ENCODE measurements at places on chromosomes 3 and 15. TPM values are rescaled to one million over a fixed set of nuclear protein-coding genes. Genes with fewer than 3 reads are reported as not detected.

The PDZRN3 gene
- total RNA-seq = 22.4 TPM

- no peak overlapping the region for H3K4me3 ChIP-seq
- H3K4me1 ChIP-seq = no peaks in the 10 kb centered on the region
- DNase-seq = no peak
- H3K36me3 ChIP-seq = no peaks in the 10 kb centered on the region
- H3K27me3 ChIP-seq = no peaks in the 10 kb centered on the region
- H3K27ac ChIP-seq = no peak overlapping the region
These were observed 95.6 kb upstream of the THRB start for GRCh38 chr3:24589931-24590880.

- no peaks in the 10 kb centered on the region for H3K36me3 ChIP-seq
- DNase-seq = no peak
These were observed 39.0 kb downstream of the CYFIP1 start for GRCh38 chr15:22941179-22941578.

- DNase-seq = no peak
- H3K27me3 ChIP-seq = no peaks in the 10 kb centered on the region
- no peak overlapping the region for H3K27ac ChIP-seq
- H3K4me3 ChIP-seq = no peak overlapping the region
These were observed 705.8 kb downstream of the NR2F2 start for GRCh38 chr15:97036301-97036700.

DNA sequence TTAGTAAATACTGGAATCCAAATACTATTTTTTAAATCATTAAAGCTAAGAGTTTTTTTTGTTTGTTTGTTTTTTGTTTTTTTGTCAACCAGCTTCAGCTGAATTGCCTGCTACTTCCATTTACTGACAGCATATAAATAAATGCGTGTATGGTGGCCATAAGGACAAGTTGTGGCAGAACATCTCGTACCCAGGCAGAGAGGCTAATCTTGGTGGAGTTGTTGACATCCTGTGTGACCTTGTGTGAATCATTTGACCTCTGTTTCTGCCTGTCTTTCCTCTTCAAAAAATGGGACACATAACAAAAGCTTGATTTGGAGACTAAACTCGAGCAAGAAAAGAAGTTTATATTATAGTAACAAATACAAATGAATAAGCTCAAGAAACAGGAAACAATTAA is 734.2 kb downstream of the MCTP2 start:
- H3K27me3 ChIP-seq = no peaks in the 10 kb centered on the region
- H3K4me1 ChIP-seq = no peaks in the 10 kb centered on the region
- no peak overlapping the region for H3K27ac ChIP-seq

The HACL1 gene
- total RNA-seq = 52.7 TPM

DNA sequence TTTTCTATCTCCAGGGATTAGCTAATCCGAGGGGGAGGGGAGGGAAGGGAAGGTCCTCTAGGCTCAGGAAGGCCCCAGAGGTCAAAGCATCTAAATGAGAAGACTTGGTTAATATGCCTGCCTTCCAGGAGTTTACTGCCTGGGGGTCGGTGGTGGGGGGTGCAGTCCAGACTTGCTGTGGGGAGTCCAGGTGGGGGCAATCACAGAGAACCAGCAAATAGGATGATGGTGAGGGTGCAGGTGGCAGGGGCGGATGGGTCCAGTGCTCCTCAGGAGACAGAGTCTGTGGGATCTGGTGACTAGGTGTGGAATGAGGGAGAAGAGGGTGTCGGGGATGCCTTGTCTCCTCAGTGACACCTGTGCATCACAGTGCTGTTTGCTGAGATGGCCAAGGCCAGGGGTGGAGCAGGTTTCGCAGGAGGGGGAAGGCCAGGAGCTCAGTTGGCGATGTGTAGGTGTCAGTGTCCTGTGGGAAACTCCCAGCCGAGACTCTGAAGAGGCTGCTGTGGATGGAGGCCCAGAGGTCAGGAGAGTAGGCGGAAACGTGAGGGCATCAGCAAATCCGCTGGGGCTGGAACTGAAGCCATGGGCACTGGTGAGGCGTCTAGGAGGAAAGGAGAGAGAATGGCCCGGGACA is 8.1 kb downstream of the CFAP100 start:
- no peaks in the 10 kb centered on the region for H3K36me3 ChIP-seq
- DNase-seq = no peak
- H3K27ac ChIP-seq = no peak overlapping the region
- H3K27me3 ChIP-seq = no peaks in the 10 kb centered on the region
- no peak overlapping the region for H3K4me3 ChIP-seq

The LDHAL6B gene
- total RNA-seq = not detected

- no peak overlapping the region for H3K4me3 ChIP-seq
- H3K27ac ChIP-seq = no peak overlapping the region
- H3K36me3 ChIP-seq = no peaks in the 10 kb centered on the region
- no peak for DNase-seq
- peaks cover 2% of the 10 kb centered on the region for H3K27me3 ChIP-seq
- H3K4me1 ChIP-seq = no peaks in the 10 kb centered on the region
These were observed 109.2 kb upstream of the STT3B start for GRCh38 chr3:31423482-31423881.

DNA sequence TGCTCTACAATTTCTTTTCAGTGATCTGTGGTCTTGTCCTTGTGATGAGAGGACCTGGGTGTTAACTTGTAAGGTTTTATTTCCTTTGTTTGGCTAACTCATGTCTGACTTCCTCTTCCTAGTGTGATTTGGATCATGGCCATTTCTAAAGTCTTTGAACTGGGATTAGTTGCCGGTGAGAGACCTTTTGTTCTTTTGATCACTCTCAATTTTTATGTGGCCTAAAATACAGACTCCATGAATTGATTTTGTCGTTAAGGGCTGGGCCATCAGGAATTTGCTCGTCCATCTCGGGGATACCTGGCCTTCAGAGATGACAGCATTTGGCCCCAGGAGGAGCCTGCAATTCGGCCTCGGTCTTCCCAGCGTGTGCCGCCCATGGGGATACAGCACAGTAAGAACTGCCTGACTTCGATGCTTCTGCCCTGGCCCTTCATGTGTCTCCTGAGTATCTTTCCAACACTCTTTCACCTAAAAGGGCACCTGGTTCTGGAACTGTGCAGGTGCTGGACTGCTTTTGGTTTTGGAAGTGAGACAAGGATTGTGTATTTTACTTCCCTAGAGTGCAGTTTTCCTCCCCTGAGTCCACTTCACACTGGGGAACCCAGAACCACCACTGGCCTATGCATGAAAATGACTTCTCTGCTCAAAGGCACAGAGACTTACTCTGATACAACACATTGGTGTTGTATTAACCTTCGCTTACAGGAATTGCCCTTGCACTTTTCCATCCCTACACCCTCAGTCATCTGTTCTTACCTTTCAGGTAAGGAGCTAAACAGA is 13.1 kb upstream of the LRRC2 start:
- DNase-seq = no peak
- H3K4me3 ChIP-seq = no peak overlapping the region
- no peaks in the 10 kb centered on the region for H3K27me3 ChIP-seq

- DNase-seq = no peak
- no peaks in the 10 kb centered on the region for H3K27me3 ChIP-seq
- H3K36me3 ChIP-seq = no peaks in the 10 kb centered on the region
- H3K4me3 ChIP-seq = no peak overlapping the region
- peaks cover 7% of the 10 kb centered on the region for H3K4me1 ChIP-seq
These were observed 449.8 kb upstream of the TPRG1 start for GRCh38 chr3:188721990-188722389.

DNA sequence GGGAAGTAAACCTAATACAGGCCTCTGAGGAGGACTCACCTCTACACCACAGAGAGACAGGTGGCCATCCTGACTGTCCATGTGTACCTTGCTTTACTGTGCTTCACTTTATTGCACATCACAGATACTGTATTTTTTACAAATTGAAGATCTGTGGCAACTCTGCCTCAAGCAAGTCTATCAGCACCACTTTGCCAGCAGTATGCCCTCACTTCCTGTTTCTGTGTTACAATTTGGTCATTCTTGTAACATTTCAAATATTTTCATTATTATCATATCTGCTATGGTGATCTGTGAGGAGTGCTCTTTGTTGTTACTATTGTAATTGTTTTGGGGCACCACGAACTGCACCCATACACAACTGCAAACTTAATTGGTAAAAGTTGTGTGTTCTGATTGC is 78.0 kb downstream of the BBX start:
- H3K27ac ChIP-seq = no peak overlapping the region
- H3K4me1 ChIP-seq = peaks cover 47% of the 10 kb centered on the region
- no peak for DNase-seq
- H3K36me3 ChIP-seq = 0 out of 2 replicates have a peak, but pooled peaks cover 6% of the 10 kb centered on the region
- no peaks in the 10 kb centered on the region for H3K27me3 ChIP-seq

The MAP2K5 gene
- total RNA-seq = 32.1 TPM

The CLDN11 gene
- total RNA-seq = not detected

- no peaks in the 10 kb centered on the region for H3K4me1 ChIP-seq
- H3K36me3 ChIP-seq = no peaks in the 10 kb centered on the region
- H3K27me3 ChIP-seq = no peaks in the 10 kb centered on the region
- H3K27ac ChIP-seq = no peak overlapping the region
- DNase-seq = no peak
These were observed 88.4 kb upstream of the ATP11B start for GRCh38 chr3:182704926-182705325.

GRCh38 chr15:39275066-39275465 is 305.8 kb upstream of the THBS1 start:
- H3K4me1 ChIP-seq = no peaks in the 10 kb centered on the region
- no peak overlapping the region for H3K4me3 ChIP-seq
- H3K36me3 ChIP-seq = no peaks in the 10 kb centered on the region
- no peak for DNase-seq
- H3K27me3 ChIP-seq = no peaks in the 10 kb centered on the region
- no peak overlapping the region for H3K27ac ChIP-seq

The FBXL22 gene
- not detected for total RNA-seq

- H3K4me3 ChIP-seq = no peak overlapping the region
- no peak overlapping the region for H3K27ac ChIP-seq
- H3K4me1 ChIP-seq = peaks cover 30% of the 10 kb centered on the region
These were observed 22.4 kb upstream of the ARHGEF3 start for GRCh38 chr3:56823984-56824703.

DNA sequence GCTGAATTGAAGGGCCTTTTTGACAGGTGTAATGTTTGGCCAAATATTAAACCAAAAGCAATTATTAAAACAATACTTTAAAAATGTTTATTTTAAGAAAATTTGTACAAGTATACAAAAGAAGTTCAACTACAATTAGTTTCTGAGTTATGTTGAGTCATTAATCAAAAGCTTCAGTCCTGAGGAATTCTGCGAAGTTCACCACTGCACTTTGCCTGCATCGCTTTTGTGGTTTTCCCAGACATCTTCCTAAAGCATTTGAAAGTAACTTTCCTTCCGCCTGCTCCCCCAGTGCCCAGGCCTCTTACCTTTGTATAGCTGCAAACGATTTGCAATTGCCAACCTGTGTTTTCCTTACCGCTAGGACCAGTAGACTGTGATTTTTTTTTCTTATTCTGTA is 69.5 kb downstream of the KCNAB1 start:
- no peak overlapping the region for H3K27ac ChIP-seq
- H3K4me1 ChIP-seq = no peaks in the 10 kb centered on the region
- no peaks in the 10 kb centered on the region for H3K36me3 ChIP-seq
- H3K4me3 ChIP-seq = no peak overlapping the region
- DNase-seq = no peak

GRCh38 chr3:50100956-50101845 is 12.5 kb downstream of the RBM5 start:
- DNase-seq = no peak
- peaks cover 66% of the 10 kb centered on the region for H3K36me3 ChIP-seq
- no peak overlapping the region for H3K4me3 ChIP-seq
- no peak overlapping the region for H3K27ac ChIP-seq

The LMAN1L gene
- 4.3 TPM for total RNA-seq

The SLC2A2 gene
- not detected for total RNA-seq

DNA sequence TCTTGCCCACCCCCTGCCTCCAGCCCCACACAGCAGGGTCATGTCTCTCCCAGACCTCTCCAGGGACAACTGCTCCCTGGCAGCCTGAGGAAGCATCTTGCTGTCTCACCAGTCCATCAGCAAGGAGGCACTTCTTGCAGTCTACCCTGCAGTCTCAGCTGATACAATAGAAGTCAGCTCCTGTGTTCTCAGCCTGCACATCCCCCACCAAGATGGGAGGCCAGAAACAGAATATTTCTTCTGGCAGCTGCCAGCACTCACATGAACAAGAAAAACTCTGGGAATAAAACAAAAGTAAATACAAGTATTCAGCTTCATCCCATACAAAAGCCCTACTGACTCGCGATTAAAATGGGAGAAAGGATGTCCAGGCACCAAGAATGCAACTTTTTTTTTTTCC is 457.4 kb upstream of the PROK2 start:
- H3K27ac ChIP-seq = no peak overlapping the region
- no peaks in the 10 kb centered on the region for H3K36me3 ChIP-seq
- no peak for DNase-seq
- no peaks in the 10 kb centered on the region for H3K27me3 ChIP-seq
- peaks cover 8% of the 10 kb centered on the region for H3K4me1 ChIP-seq

DNA sequence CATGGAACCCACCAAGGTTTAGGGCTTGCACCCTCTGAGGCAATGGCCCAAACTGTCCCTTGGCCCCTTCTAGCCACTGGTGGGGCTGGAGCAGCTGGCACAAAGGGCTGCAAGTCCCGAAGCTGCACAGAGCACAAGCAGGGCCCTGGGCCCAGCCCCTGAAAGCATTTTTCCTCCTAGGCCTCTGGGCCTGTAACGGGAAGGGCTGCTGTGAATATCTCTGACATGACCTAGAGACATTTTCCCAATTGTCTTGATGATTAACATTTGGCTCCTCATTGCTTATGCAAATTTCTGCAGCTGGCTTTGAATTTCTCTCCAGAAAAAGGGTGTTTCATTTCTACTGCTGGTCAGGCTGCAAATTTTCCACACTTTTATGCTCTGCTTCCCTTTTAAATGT is 151.5 kb upstream of the CADPS start:
- DNase-seq = no peak
- H3K27ac ChIP-seq = no peak overlapping the region
- H3K4me1 ChIP-seq = no peaks in the 10 kb centered on the region
- no peaks in the 10 kb centered on the region for H3K36me3 ChIP-seq
- H3K4me3 ChIP-seq = no peak overlapping the region
- no peaks in the 10 kb centered on the region for H3K27me3 ChIP-seq

DNA sequence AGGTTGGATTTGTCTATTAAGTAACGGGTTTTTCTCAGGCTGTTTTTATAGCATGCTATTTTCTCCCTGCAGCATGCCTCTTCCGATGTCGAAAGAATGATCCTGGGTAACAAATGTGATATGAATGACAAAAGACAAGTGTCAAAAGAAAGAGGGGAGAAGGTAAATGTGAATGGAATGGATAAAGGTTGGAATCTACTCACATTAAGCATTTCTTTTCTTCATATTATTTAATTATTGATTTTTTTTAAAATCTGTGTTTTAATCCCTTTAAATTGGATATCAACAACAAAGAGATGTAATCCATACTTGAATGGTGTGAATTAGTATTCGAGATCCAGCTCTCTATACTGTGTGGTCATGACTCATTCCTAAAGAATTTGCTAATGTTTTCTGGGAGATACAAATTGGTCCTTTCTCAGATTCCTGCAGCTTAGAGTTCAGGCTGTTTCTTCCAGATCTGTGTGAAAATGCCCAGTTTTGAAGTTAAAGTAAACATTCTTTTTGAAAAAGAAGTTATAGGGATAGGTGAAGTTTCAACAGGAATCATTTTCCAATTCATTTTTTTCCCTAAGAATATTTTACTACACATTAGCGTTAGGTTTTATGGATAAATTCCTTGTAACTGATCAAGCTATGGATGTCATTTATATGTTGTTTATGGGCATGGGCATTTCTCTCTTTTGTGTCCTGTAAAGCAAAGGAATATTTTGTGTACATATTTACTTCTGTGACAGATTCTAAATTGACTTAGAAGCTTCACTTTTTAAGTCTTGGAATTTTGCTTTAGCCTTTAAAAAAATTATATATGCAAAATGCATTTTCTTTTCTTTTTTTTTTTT is 20.8 kb upstream of the APH1B start:
- no peaks in the 10 kb centered on the region for H3K36me3 ChIP-seq
- DNase-seq = peak; percentile 22
- H3K27me3 ChIP-seq = no peaks in the 10 kb centered on the region
- H3K27ac ChIP-seq = no peak overlapping the region
- no peak overlapping the region for H3K4me3 ChIP-seq

All from Karpas-422 (cell line).